NCI-H1092 (cell line): ENCODE measurements at places on chromosomes 3 and 15.
A peak's percentile ranks its signal among the peaks of the same experiment; 100 is the strongest.

- DNase-seq, result no peak
These were observed 157.6 kb upstream of the PPP2R3A start for GRCh38 chr3:135807879-135808278.

GRCh38 chr15:62431008-62431797, 266.1 kb upstream of the C2CD4B start:
- no peak for DNase-seq

DNA sequence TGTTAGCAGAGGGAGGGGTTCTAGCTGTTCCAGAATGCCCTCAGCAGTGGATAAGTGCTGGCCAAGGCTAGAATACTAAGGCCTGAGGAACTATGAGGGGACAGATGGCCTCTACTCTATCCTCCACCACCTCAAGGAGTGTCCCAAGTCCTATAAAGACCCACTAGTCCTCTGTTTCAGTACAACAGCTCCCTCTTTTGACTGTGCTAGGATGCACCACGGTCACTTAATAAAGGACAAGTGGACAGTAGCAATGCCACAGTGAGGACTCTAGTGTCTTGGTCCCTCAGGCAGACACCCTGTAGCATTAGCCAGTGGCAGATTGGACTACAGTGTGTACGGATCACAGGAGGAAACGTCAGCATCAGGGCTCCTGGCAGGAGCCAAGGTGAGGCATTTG, 171.8 kb upstream of the PROK2 start:
- DNase-seq, result no peak

DNA sequence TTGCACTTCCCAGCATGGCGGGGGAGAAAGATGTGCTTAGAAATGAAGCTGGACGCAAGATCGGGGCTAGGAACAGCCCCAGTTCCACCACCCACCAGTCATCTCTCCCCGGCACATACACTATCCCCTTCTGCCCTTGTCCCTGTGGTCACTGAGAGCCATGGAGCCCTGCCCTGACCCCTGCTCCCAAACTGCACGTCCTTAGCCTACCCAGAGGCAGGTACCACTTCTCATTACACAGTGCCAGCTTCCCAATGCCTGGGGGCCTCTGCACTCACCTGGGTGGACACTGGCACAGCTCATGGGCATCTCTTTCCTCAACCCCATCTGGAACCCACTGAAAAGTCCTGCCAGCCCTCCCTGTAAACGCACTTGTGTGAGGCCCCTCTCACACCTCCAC, 139.3 kb upstream of the PRR20G start:
- DNase-seq, result no peak

- DNase-seq, result no peak
These were observed 651.6 kb downstream of the NTRK3 start for GRCh38 chr15:87604857-87605446.

- DNase-seq, result no peak
These were observed 89.7 kb upstream of the GBE1 start for GRCh38 chr3:81851176-81851575.

GRCh38 chr15:69798481-69799250, 299.1 kb downstream of the TLE3 start:
- no peak for DNase-seq

GRCh38 chr15:27990521-27991515, 108.3 kb downstream of the OCA2 start:
- peak; percentile 12 for DNase-seq

- no peak for DNase-seq
These were observed 18.9 kb downstream of the WNT5A start for GRCh38 chr3:55468251-55468650.

DNA sequence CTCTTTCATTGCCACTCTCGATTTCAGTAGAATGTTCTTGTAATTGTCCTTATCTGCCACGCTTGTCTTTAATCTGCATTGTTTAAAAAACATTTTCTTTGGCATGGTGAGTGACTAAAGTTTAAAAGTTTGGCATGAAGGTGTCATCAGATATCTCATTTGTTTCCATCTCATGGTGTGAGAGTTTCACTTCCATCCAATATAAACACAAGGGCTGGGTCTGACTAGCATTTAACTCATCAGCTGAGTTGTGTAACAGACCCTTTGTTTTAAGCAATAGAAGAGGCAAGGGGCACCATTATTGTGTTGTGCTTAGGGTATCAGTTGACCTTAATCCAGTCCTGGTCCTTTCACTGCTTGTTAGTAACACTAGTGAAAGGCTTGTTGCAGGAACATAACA, 49.9 kb upstream of the IL12A start:
- no peak for DNase-seq

- no peak for DNase-seq
These were observed 2.0 kb downstream of the FOXP1 start for GRCh38 chr3:71581457-71582035.

GRCh38 chr15:63384906-63385305, 3.3 kb upstream of the CA12 start:
- no peak for DNase-seq

GRCh38 chr3:188051801-188052168, 102.2 kb upstream of the LPP start:
- DNase-seq, result no peak

- DNase-seq, result peak; percentile 67
These were observed 312.0 kb upstream of the CCDC54 start for GRCh38 chr3:107065094-107065861.

- DNase-seq, result no peak
These were observed 241.1 kb upstream of the TOPAZ1 start for GRCh38 chr3:44000586-44000985.

GRCh38 chr15:67048281-67049279, 16.8 kb upstream of the SMAD3 start:
- DNase-seq, result no peak

DNA sequence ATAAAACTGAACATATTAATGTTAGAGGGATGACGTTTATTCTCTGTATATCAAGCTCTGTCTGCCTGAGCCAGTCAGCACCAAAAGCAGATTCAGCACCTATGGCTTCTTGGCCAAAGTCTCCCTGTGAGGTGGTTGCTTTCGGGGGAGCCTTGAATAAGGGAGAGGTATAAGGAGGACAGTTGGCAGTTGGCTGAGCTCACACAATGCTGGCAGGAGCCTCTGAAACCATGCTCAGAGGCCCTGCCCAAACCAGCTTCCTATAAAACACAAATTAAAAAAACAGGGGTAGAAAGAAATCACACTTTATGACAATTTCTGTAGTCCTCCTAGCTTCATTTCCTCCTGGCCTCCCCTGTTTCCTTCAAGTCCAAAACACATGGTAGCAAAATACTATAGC, 18.8 kb downstream of the ARHGEF3 start:
- DNase-seq, result no peak

GRCh38 chr3:46006238-46007032, 10.8 kb upstream of the FYCO1 start:
- DNase-seq, result no peak

DNA sequence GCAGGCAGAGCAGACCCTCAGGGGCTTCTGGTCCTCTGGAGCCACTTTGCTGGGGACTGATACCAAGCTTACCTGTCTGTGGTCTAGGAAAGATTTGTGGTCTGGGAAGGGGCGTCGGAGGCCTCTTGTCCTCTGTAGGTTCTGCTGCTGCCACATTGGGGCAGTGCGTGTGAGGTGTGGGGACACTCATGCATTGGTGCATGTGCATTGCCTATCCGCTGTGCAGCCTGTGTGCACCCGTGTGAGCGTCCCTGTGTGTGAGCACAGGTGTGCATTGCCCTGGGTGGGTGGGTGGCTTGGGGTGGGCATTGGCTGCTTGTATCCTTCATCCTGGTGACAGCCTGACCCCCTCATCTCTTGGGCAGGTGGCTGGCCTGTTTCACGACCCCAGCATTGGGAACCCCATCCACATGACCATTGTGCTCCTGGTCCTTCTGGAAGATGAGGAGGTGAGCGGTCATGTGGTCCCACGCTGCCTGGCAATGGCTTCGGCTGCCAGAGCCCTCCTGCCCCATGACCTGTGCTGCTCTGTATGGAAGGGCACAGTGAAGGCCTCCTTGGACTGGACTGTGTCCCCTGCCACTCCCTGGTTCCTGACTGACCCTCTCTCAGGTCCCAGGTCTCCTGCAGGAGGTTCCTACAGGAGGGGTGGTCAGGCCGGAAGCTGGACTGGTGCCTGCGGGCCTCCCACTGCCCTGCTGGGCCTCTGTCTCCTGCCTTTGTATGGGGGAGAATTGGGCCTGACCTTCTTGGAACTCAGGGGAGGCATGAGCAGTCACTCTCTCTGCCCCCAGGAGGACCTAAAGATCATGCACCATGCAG, 41.5 kb downstream of the SAXO2 start:
- no peak for DNase-seq

GRCh38 chr3:188503647-188504046, 349.7 kb downstream of the LPP start:
- no peak for DNase-seq

GRCh38 chr3:39224288-39224687, 31.9 kb upstream of the XIRP1 start:
- DNase-seq, result no peak

- DNase-seq, result no peak
These were observed 70.3 kb downstream of the TRIM42 start for GRCh38 chr3:140748171-140748570.

- no peak for DNase-seq
These were observed 5.6 kb downstream of the ACAD9 start for GRCh38 chr3:128884992-128885391.

GRCh38 chr3:106083207-106083606, 214.4 kb upstream of the CBLB start:
- no peak for DNase-seq

DNA sequence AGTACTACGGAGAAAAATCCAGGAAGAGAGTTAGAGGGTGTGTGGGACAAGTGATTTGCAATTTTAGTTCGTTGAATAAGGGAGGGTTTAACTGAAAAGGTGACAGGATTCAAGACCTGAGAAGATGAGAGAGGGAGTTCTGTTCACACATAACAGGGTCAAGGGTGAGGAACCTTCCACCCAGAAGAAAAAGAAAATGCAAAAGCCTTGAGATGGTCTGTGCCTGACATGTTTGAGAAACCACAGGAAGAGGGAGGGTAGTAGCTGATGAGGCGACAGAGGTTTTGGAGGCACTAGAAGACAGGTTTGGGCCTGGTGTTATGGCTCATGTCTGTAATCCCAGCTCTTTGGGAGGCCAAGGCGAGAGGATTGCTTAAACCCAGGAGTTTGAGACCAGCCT, 591 bp upstream of the SLC25A20 start:
- DNase-seq, result no peak

DNA sequence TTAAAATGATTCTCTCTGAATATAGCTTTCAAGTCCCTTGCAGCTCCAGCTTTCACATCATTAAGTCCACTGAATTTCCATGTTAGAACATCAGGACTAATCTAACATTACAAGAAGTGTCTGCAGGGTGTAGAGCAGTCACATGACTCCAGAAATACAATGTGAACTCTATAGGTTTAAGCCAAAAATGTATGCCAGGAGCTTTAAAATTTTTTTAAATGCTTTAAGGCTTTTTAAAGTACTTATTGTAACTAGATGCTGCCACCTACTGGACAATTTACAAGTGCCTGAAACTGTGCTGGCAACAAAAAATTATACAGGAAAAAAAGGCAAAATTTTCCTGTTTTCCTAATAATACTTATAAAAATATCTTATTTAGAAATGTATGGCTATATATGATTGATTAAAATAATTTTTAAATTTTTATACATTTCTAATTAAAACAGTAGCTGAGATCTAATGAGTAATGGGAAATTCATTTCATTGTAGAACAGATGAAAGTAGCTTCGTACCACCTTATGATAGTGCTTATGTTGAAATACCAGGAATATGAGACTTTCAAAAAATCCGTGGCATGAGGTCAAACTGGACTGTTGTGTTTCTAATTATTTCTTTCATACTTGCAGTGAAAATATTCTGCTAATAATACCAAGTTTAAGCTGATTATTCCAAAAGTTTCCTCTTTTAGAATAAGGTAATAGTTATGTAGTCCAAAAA, 25.7 kb downstream of the FSIP1 start:
- peak; percentile 7 for DNase-seq

DNA sequence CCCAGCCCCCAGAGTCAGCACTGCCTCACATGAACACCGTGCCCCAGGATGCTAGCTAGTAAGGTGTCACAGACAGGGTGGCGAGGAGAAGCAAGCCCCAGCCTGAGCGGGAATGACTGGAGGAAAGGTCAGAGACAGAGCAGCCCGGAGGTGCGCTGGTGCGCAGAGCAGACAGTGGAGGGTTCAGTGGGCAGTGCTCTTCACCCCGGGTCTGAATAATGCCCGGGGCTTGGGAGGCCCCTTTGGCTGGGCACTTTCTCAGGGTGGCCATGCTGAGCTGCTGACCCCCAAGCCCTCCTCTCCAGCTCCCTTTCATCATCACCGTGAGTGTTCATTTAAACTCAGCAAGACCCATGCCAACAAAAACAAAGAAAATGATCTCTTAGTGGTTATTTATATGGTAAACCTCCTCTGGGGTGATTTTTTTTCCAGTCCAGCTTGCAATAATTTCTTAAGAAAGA, 110.8 kb downstream of the VGLL4 start:
- DNase-seq, result no peak

DNA sequence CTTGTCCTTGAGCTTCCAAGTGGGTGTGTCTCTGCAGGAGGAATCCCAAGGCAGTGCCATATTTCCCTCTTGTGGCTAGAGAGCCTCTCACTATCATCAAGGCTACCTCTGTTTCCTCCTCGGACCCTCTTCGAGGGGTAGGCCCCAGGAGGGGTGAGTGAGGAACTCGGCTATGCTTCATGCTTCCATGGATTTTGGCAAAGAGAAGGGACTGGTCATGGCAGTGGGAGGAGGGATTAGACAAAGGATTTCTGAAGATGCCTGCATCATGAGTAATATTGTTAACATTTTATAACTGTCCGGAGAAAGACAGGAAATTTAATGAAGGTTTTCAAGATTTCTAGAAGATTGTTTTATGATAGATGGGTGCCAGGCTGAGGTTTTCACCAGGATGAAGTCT, 241.5 kb downstream of the CLSTN2 start:
- no peak for DNase-seq

- no peak for DNase-seq
These were observed 56.2 kb downstream of the ZNF445 start for GRCh38 chr3:44421280-44421679.

DNA sequence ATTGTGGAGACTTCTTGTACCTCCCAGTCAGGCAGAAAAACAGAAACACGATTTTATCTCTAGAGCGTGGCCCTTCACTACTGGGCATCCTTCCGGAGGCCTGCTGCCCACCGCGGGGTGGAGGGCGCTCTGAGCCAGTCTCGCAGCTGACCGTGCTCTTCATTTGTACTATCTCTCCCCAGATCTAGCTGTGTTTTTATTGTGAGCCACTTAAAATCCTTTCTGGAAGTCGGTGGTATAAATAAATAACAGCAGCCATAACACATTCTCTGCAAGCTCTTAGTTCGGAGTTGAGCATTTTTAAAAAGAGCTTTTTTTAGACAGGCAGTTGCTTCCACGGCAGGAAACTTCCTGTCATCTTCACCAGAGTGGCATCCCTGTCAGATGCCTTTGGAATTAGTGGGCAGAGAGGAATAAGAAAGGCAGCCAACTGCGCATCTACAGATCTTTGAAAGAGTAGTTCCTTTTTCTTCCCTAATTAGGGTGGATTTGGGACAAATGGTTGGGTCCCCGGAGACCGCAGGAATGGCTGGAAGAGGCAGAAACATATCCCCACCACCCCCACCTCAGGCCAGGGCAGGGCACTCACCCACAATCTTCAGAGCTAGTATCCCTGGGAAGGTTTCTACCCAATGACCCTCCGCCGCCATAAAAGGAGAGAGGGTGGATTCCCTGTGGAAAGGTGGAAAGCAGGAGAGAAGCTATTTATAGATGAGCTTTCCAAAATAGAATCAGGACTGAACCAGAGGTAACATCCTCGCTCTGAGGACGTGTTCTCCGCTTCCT, 91.1 kb downstream of the TOP2B start:
- no peak for DNase-seq

- DNase-seq, result no peak
These were observed 75.1 kb downstream of the CD200 start for GRCh38 chr3:112407888-112408702.

- DNase-seq, result no peak
These were observed 98.2 kb downstream of the NR2F2 start for GRCh38 chr15:96428742-96429141.
